B cell (primary cell): ENCODE measurements at places on chromosomes 1 and 21.

DNA sequence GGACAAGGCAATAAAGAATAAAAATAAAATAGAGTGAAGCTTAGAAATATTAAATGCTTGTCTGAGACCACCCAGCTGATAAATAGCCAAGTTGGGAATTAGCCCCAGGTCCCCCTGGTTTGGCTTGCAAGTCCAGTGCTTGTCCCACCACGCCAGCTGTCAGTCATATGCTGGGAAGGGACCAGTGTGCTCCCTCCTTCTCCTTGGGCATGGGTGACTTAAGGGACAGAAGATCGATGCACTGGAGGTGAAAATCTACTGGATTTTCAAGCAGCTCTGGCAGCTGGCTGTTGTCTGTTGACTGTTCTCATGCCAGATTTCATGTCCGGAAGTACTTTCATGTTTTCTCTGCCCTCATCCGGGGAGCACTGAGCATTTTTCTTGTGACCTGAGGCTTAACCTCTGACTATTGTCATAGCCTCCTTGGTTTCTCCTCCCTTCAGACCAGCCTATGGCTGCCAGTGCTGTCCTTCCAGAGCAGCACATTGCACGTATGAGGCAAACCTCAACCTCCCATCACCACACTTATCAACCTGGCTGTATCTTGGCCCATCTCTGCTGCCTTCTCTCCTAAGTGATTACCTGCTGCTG is 12.4 kb downstream of the LMOD1 start:
- no peak for DNase-seq

GRCh38 chr1:31442648-31442994 is 29.6 kb downstream of the SERINC2 start:
- no peak for DNase-seq

DNA sequence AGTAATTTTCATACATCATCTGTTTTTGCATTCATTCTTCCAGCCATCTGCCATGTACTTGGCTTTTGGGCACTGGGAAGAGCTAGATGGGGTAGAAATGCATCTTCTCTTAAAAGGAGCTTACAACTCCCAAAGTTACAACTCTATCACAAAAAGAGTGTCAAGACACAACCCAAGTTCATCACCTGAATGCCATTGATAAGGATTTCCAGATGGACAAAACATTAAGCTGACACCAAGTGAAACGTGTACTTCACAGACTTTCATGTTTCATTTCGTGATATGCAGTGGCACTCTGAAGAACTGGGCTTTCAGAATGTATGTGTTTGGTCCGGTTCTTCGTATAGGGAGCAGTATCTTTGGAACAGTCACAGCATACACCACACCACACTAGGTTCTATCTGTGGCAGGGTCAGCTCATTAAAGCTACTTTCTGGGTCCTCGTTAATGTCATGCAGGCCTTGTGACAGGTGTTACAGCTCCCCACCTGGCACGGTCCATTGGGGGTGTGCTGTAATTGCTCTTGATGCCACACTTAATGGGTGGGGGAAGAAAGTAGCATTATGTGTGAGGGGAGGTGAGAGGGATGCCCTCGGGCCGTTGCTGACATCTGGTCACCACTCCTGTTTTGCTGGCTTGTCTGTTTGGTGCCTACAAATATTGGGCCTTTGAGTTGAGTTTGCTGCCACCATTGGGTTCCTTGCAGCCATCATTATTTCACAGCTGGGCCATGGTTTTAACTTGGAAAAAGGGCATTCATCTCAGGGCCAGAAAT is 164.9 kb downstream of the NFIA start:
- DNase-seq: no peak

- DNase-seq: no peak
These were observed 9.4 kb downstream of the TMEM53 start for GRCh38 chr1:44664730-44665370.

GRCh38 chr1:214331180-214331579 is 50.2 kb downstream of the SMYD2 start:
- no peak for DNase-seq

GRCh38 chr1:97999320-97999719 is 78.5 kb upstream of the DPYD start:
- DNase-seq: no peak

DNA sequence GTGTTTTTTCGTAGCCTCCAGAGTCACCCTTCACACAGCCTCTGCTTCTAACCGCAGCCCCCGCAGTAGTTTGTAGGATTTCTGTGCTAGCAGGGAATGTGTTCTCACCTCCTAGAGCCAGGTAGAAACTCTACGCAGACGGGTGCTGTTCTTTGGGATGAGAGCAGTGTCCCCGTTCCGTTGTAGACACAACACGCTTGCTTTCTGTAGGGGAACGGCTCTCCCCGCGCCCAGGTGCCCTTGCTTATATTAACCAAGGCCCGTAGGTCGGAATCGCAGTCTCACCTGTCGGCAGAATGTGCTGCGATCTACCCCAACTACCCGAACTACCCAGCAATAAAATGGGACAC is 111.8 kb upstream of the NBPF11 start:
- no peak for DNase-seq

GRCh38 chr1:27367160-27367650 is 444 bp upstream of the MAP3K6 start:
- no peak for DNase-seq

DNA sequence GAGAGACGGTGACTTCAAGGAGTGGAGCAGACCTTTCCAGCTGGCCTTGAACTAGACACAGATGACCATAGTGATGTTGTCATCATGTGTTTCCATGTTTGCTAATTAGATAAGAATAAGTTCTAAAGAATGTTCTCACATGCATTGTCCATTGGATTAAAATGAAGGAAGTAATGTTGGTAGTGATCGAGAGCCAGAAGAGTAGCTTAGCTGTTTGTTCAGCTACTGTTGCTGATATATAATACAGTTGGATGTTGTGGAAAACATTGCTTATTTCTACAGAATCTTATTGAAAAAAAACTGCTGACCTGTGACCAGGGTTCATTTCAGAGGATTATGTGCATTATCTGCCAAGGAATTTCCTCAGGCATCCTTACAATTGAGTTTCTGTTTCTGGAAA is 249.1 kb upstream of the POGK start:
- DNase-seq: no peak

- DNase-seq: no peak
These were observed 155.7 kb downstream of the TM2D1 start for GRCh38 chr1:61569303-61569621.

DNA sequence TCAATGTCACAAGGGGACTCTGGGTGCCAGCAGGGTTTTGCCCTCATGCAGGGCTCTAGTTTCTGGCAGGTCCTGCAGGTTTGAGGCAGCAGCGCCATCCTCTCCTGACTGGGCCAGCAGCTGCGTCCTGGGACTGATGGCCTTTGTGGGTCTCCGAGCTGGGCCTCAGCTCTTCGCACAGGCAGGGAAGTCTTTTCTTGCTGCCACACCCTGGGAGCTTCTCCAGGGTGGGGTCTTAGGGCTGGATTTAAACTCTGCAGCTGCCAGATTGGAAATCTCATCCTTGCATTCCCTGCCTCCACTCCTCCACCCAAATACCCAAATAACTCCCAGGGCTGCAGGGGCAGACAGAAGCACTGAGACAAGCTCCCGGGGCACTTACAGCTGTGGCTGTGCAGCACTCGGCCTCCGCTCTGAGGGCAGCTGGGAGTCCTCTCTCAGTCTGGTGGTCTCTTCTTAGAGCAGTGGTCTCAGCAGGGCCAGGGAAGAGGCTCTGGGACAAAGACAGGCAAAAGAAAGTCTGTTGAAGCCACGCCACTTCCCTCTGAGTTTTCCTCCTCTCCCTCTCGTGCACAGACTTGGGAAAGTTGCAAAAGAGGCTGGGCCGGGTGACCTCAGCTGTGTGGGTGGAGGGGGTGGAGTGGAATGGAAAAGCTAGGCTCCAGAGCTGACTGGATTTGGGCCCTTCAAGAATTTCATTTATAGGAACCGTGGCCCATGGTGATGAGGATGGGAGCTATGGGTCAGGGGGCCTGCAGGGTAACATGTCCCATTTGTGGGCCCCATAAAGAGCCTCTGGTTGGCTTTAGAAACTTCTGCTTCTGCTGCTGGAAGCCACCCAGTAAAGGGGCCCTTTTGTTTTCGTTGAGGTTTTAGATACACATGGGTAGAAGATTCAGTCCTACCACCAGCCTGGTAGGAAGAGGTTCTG is at the start of gene RAB7B:
Gene RAB7B, minus strand, starts transcription at position 525 of the 931 bp plus-strand sequence. CDS start 9,260 bp downstream, outside the sequence.
- DNase-seq: no peak

- no peak for DNase-seq
These were observed 35.4 kb upstream of the HEATR1 start for GRCh38 chr1:236639686-236640085.

DNA sequence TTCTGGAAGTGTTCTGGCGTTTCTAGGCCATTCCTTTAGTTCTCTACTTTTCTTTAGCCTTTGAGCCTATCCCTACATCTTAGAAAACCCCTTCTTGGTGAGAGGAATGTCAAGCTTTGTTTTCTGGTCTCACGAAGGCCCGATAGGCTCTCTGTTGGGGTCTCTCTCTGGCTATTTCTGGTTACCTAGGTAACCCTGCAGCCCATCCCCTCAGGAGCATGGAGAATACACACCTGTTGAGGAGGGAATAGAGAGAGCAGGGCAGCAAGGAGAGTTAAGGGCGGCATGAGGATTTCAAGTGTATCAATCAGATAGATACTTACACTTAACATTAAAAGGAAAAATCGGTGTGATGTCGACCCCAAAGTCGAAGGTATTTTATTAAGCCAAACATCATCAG is 45.7 kb downstream of the LRRC8D start:
- no peak for DNase-seq

- no peak for DNase-seq
These were observed 13.0 kb downstream of the YBEY start for GRCh38 chr21:46299167-46299566.

GRCh38 chr1:18723206-18723605 is 92.6 kb downstream of the PAX7 start:
- DNase-seq: no peak

- DNase-seq: peak; percentile 71
These were observed 207.6 kb upstream of the HMCN1 start for GRCh38 chr1:185526344-185527307.

DNA sequence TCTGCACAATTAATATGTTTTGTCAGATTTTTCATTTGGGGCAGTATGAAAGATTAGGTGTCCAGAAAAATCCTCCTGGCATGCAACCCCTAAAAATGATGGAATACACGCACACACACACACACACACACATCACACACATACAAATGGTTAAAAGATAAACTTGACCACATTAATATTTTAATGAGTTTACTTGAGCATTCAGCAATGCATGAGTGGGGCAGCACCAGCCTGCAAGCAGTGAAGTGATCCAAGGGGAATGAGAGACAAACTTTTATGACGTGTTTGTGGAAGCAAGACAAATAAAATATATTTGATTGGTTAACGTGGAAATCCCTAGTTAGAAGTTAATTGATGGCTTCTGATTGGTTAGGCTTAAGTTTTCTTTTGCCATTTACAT is 29.1 kb upstream of the SOAT1 start:
- DNase-seq: no peak

- DNase-seq: no peak
These were observed 12.8 kb downstream of the LGALS8 start for GRCh38 chr1:236536540-236536939.

DNA sequence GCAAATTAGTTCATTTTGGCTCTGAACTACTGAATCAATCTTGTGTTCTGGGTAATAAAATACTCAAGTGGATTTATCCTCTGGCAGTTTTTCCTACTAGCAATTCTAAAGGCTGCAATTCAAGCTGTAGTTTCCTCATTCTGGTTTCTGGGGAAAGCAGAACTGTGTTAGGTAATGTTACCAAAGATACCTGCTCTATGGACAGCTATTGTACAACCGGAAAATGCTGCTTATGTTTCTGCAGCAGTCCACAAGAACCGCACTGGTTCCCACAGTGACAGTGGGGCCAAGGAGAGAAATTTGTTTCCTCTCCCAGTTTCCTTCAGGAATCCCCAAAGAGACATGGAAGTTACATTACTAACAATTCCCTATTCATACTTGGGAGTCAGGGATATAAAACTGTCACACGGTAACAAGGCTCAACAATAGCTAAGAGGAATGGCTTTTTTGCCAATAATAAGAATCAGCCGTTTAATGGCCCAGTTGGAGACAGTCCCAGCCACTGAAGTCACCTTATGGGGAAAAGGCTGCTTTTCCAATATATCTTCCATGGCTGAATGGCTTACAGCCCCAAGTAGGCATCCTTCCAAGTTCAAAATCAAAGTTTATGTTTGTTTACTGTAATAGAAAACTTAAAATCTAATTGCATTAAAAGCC is 52.6 kb downstream of the PCNX2 start:
- no peak for DNase-seq

GRCh38 chr21:42219606-42220137 is 732 bp downstream of the ABCG1 start:
- no peak for DNase-seq

DNA sequence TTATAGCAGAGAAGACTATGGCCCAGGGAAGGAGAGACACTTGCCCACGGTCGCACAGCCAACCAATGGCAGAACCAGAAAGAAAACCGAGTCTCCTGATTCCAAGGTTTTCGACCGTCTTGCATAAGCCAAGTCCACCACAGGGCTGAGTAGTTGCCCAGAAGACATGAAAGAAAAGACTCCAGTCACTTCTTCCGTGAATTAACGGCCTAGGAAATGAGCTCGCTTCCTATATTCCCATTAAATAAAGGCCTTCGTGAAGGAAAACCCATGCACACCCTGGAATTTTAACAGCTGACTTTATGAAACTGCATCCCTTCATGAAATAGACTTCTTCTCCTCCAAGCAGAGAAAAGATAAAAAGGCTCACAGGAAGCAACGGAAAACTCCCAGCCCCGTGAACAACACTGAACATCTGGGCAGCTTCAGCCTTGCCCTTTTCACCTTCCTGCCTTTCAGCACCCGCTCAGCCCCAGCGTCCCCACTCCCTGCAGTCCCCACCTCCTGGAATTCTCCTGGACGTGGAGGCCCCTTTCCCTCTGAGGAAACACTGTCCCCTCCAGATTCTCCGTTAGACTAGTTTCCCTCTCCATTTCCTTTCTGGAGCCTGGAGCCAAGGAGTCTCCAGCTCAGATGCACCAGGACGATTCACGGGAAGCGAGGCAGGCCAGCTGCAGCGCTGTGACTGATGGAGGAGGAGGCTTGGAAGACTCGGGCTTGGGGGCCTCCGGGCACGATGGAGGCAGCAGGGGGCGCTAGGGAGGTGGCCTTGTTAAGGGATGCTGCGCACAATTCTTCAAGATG is 2.7 kb upstream of the MYOC start:
- DNase-seq: peak; percentile 42

DNA sequence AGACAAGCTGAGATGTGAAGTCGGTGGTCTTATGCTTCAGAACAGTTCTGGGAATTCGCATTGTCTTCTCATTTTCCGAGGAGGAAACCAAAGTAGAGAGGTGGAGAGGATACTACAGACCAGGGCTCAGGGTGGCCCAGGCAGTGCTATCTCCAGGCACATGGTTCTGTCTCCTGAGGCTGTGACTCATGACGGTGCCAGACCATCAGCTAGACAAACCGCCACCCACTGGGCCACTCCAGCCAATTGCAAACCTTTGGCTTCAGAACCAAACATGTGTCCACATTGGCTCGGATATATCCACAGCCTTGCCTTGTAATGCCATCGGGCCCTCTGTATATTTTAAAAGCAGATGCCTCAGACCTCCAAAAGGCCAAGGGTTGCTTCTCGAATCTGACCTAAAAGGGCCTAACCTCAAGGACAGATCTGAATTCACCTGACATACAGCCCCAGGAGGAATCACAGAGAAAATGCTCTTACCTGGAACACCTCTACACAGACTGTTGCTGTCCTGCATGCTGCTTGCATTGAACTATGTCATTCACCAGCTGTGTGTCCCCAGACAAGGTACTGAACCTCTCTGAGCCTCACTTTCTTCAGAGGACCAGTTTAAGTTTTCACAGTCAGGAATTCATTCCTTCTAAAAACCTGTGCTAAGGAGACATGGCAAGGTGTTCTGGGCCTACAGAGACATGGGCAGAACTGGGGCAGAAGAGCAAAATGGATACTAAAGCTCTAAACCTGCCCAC is 224.9 kb upstream of the JUN start:
- DNase-seq: no peak
